Left colon (tissue), 2 donors: ENCODE measurements at places on chromosomes 7 and 10. TPM values are rescaled to one million over a fixed set of nuclear protein-coding genes. Genes with fewer than 3 reads are reported as not detected.

LLCFC1 gene
- not detected for total RNA-seq

- no peak for DNase-seq
Observed at GRCh38 chr7:98697485-98698240, 80.6 kb downstream of the NPTX2 start.

- no peak for DNase-seq
Observed at GRCh38 chr7:19369806-19370205, 224.6 kb upstream of the FERD3L start.

DNA sequence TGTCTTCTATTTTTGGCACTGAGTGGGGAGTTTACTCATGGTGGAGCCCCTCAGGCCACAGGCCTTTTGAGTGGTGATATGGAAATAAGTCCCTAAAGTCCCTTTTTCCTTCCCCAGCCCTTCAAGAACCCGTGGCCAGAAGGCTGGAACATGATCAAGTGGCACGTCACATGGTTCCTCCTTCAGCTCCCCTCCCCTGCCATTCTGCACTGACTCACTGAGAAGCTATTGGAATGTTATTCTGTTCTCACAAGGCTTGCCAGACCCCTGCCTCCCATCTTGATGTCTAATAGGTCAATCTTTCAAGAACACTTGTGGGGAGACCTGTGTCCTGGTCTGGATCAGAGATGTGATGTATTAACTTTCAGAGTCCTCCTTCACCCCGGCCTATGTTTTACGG is 279.8 kb downstream of the SEC23IP start:
- no peak for DNase-seq
